CD4-positive, alpha-beta memory T cell (primary cell): ENCODE measurements at places on chromosomes 2 and 18.

- no peak for DNase-seq
Observed at GRCh38 chr2:75361486-75361885, 162.2 kb upstream of the TACR1 start.

DNA sequence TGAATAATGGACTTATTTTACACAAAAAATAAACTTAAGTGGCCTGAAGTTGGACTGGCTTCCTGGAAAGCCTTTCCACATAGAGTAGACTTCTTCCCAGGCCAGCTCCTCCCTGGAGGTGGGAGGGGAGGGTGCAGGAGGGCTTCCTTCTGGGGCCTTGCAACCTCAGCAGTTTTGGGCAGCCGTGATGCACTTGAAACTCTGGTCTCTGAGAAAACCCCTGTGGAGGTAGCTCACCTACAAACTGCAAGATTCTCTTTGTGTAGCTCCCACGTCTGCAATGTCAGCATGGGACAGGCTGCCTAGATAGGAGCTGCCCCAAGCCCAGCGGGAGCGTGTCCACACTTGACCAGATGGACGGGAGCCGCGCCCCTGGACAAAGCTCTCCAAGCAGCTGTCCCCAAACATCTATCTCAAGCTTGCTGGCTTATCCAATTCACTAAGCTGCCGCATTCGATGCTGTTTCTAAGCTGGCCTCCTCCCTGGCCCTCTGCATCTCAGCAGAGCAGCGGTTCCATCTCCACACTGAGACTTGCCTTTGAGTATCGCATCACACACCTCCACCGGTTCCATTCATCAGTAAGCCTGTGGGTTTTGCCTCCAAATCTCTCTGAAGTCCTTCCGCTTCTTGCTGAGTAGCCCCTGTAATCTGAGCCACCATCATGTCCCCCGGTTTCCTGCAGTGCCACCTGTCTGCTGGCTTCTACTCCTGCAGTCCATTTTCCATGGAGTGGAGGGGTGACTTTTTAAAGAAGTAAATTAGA, 1.6 kb upstream of the LPIN1 start:
- DNase-seq = peak; percentile 38

DNA sequence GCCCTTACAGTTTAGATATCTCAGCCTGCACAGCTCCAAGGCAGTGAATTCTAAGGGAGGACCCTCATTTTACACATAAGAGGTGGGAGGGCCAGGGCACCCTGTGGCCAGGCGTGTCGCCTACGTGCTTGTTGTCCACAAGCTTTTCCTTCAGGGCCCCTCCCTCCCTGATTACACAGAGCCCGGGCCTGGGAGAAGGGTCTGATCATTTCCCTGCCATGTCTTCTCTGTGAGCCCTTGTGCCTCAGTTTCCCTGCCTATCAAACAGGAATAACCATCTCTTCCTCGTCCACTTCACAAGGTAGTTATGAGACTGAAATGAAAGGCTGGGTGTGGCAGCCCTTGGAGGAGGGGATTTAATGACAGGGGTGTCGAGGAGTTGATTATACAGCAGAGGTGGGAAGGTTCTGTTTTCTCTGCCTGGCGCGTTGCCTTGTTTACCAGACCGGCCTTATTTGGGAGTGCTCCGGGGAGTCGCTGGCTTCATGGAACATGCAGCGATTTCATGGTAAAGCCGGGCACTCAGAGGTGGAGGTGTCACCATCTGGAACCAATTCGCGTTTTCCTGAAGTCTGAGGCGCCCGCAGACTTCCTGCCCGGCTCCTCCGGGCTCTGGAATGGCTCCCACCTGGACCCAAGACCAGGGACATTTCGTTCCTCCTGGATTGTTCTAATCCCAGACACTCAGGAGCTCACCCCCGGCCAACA, 208.9 kb downstream of the KLHL29 start:
- DNase-seq = no peak

DNA sequence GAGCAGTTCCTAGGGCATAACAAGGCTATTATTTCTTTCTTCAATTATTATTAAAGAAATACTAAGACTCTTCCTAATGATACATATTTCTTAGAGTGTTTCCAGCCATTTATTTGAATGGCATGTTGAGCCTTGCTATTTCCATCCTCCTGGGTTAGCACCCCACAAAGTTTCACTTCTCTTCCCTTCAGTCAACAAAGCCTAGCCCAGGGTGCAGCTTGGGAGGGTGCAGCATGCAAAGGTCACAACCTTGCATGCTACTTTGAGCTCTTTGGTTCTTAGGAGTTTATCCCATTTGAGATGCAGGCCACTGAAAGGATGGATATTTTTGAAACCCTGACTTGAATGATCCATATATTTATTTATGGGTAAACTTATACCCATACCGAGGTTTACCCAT, 454.4 kb upstream of the MEIS1 start:
- no peak for DNase-seq

DNA sequence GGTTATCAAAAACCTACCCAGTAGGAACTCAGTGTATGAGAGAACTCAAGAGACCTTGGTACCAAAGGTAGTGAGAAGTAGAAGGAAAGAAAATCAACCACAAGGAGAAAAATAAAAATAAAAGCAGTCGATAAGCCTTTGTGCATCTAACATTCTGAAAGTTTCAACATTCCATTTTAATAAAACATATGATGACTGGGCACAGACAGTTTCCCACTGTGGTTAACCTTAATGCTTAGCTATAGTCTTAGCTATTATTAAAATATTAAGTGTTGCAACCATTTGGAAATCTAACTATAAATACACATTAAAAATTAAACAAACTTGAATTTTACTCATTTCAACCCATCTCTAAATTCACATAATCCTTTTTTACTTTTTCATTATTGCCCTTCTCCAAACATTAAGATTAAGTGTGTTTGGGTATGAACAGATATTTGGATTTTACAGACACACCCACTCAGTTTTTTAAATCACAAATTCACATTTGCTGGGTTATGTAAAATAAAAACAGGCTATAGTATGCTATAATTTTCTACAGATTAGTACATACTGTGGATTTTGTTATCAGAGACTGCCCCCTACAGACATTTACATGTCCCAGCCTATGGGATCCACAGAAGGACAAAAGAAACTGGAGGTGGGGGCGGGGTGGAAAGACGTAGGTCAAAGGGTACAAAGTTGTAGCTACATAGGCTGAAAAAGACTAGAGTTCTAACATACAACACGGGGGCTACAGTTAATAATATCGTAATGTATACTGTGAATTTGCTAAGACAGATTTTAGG, 32.8 kb downstream of the SRBD1 start:
- peak; percentile 25 for DNase-seq

DNA sequence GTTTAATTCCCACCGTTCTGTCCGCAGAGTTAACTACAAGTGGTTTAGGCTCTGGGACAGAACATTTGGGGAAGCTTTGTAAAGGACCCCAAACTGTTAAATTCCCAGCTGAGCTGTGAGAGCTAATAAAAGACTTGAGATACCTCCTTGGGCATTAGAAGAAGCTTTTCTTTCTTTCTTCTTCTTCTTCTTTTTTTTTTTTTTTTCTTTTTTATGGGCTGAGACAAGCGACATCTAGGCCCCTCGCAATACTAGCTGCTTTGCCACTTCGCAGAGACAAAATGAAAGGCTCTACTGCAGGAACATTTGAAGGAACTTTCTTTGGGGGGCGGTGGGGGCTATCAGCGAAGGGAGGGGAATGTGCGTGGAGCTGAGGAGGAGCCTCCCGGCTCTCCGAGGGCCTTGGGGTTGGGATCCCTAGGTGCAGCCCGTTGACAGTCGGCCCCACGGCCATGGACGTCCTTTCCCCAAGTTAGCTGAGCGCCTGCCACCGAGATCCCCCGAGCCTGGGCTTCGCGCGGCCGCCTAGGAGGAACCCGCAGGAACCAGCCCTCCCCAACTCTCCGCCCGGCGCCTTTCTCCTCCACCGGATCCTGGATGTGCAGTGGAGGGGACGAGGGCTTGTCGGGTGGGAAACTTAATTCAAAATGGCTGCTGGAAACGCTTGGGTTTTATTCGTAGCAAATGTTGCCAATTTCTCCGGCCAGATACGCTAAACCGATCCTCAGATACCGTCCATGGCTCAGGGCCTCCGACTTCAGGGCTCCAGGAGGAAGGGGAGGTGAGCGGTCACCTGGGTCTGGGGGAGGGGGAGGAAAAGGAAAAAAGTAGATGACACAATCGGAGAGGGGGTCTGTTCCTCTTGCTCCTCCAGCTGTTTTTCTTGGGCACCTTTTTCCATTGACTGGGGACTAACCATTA, 4.2 kb downstream of the MEIS1 start:
- DNase-seq = no peak

- DNase-seq = peak; percentile 5
Observed at GRCh38 chr2:35973132-35973736, 382.3 kb upstream of the CRIM1 start.

GRCh38 chr2:67883316-67884087, 179.3 kb downstream of the C1D start:
- no peak for DNase-seq

DNA sequence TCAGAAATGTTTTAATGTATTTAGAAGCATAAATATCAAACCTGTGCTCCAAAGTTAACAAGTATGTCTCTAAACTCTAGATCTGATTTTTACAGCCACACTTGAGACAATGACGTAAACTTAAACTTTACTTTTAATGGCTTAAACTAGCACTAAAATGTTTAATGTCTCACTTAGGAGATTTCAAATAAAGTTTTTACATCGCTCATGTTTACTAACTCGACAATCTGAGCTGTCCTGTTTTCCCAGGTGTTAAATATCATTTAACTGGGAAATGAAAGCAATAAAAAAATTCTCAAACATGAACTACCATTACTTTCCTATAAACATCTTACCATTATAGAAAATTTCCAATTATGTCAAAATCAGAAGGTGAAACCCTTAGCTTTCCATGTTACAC, 70.2 kb upstream of the FAM124B start:
- DNase-seq = no peak

DNA sequence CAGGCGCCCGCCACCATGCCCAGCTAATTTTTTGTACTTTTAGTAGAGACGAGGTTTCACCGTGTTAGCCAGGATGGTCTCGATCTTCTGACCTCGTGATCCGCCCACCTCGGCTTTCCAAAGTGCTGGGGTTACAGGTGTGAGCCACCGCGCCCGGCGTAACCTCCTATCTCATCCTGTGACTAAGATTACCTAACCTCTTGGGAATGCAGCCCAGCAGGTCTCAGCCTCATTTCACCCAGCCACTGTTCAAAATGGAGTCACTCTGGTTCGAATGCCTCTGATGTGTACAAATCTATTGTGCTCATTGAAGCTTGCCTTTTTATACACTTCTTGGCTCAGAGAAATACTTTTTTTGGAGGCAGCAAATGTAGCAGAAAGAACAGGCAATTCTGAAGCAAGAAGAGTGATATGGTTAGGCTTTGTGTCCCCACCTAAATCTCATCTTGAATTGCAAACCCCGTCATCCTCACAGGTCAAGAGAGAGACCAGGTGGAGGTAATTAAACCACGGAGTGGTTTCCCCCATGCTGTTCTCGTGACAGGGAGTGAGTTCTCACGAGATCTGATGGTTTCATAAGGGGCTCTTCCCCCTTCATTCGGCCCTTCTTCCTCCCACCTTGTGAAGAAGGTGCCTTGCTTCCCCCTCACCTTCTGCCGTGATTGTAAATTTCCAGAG, 60.6 kb downstream of the SLC4A3 start:
- no peak for DNase-seq

GRCh38 chr18:79797518-79798345, at the start of gene KCNG2:
Gene KCNG2, plus strand, starts transcription at chr18:79797938. Its CDS starts 65,730 bp downstream, at chr18:79863668.
- no peak for DNase-seq

DNA sequence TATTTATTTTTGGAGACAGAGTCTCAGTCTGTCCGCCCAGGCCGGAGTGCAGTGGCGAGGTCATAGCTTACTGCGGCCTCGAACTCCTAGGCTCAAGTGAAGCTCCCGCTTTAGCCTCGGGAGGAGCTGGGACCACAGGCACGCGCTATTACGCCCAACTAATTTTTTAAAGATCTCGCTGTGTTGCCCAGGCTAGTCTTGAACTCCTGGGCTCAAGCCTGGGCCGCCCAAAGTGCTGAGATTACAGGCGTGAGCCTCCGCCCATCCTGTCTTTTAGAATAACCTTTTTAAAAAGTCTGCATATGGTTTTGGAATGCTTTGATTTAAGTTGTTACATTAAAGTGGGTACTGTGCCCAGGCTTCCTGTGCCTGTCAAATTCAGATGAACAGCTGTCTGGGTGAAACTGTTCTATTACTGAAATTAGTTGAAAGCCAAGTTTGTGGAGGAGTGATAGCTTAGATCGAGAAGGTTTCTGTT, 944 bp downstream of the RAB3GAP1 start:
- DNase-seq = peak; percentile 26

GRCh38 chr2:237213315-237214022, 127.8 kb downstream of the COPS8 start:
- DNase-seq = no peak

DNA sequence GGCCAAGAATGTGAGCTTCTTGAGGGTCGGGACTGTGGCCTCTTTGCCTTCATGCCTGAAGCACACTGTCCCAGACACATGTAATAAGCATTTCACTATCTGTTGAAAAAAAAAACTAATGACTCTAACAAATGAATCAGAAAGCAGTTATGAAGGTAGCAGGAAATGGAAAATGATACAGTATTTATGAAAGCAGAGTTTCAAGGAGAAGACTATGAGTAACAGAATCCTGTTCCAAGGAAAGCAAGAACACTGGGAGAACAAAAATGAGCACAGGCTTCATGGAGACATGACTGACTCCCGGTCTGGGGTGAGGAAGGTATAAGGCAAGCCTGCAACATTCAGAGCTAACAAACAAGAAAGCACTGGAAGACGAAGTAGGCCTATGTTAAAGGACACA, 190.8 kb downstream of the RNF152 start:
- DNase-seq = no peak
